ENCODE measurements at places on chromosomes 5 and 9. TPM values are rescaled to one million over a fixed set of nuclear protein-coding genes. Genes with fewer than 3 reads are reported as not detected.
A peak's percentile ranks its signal among the peaks of the same experiment; 100 is the strongest.

The PPP3R2 gene
- total RNA-seq = not detected

The RASGEF1C gene
- 1.7 TPM for total RNA-seq

The GGTA1 gene
- total RNA-seq = not detected

The PGM5 gene
- 2.0 TPM for total RNA-seq

DNA sequence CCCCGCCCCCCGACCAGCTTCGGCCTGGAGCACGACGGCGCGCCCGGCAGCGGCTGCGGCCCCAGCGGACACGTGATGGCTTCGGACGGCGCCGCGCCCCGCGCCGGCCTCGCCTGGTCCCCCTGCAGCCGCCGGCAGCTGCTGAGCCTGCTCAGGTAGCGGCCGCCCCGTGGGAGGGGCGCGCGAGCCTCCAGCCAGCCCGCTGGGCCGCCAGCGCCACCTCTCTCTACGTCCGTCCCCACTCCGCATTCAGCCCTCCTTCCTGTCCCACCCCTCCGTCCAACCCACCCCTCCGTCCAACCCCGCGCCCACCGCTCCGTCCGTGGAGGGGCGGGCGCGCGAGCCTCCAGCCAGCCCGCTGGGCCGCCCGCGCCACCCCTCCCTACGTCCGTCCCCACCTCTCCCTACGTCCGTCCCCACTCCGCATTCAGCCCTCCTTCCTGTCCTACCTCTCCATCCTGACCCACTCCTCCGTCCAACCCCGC is 6.5 kb downstream of the ADAMTS13 start:
- H3K36me3 ChIP-seq = no peaks in the 10 kb centered on the region
- no peak overlapping the region for H3K27ac ChIP-seq
- H3K27me3 ChIP-seq = peaks cover 36% of the 10 kb centered on the region
- no peaks in the 10 kb centered on the region for H3K4me1 ChIP-seq

DNA sequence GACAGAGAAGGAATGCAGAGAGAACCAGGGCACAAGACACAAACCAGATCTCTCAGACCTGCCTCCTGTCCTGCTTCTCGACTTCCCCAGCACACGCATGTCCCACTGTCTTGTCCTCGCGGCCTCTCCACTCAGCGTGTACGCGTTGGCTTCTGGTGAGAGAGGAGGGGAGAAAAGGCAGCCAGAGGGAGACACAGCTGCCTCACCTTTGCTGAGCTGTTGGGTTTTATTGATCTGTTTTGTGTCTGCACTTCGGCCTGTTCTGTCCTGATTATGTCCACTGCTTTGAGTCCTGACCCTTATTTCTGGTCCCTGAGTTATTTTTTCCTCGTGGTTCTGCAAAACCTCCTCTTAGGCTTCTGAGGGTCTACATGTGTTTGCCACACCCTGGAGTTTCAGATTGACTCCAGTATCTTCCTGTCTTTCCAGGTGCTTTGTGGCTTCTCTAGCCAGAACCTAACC is 87.5 kb upstream of the AGXT2 start:
- no peak overlapping the region for H3K4me3 ChIP-seq
- no peak overlapping the region for H3K27ac ChIP-seq
- H3K36me3 ChIP-seq = no peaks in the 10 kb centered on the region
- no peaks in the 10 kb centered on the region for H3K4me1 ChIP-seq
- no peaks in the 10 kb centered on the region for H3K27me3 ChIP-seq
- no peak for DNase-seq

DNA sequence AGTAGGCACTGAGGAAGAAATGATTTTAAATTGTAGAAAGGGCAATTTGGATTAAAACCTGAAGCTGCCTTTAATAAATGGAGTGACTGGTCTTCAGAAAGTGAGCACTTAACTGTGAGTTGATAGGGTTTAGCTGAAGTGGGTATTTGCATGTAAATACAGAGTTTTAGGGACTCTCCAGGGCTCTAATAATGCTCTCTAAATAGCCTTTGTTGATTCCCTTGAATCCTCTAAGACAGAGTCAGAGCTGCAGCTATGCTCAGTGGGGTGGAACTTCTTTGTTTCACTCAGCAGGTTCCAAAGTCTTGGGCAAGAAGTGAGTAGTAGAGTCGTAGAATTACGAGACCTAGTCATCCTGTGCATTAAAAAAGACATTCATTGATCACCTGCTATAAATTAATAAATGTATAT is 21.4 kb downstream of the GLRA1 start:
- peak; percentile 88 for DNase-seq
- peaks cover 34% of the 10 kb centered on the region for H3K4me1 ChIP-seq
- peaks cover 97% of the 10 kb centered on the region for H3K27me3 ChIP-seq
- no peaks in the 10 kb centered on the region for H3K36me3 ChIP-seq
- H3K4me3 ChIP-seq = no peak overlapping the region

DNA sequence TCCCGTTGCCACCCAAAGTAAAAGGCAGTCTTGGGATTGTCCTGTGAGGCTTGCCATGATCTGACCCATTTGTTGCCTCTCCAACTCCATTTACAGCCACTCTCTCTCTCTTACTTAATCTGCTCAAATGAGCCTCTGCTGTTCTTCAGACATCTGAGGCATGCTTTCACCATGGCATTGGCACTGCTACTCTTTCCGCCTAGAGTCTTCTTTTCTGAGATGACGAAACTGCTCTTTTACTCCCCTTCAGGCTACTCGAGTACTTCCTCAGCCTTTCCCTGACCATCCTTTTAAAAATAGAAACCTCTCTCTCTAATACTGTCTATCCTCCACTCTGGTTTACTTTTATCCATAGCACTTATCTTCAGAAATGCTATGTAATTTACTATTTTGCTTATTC is 9.0 kb downstream of the FOCAD start:
- no peak overlapping the region for H3K27ac ChIP-seq
- H3K4me1 ChIP-seq = peaks cover 5% of the 10 kb centered on the region
- no peaks in the 10 kb centered on the region for H3K36me3 ChIP-seq
- H3K27me3 ChIP-seq = no peaks in the 10 kb centered on the region

- DNase-seq = peak; percentile 59
- H3K36me3 ChIP-seq = no peaks in the 10 kb centered on the region
- H3K27me3 ChIP-seq = no peaks in the 10 kb centered on the region
- no peak overlapping the region for H3K27ac ChIP-seq
- H3K4me3 ChIP-seq = no peak overlapping the region
Observed at GRCh38 chr5:44774279-44774880, 34.4 kb upstream of the MRPS30 start.

DNA sequence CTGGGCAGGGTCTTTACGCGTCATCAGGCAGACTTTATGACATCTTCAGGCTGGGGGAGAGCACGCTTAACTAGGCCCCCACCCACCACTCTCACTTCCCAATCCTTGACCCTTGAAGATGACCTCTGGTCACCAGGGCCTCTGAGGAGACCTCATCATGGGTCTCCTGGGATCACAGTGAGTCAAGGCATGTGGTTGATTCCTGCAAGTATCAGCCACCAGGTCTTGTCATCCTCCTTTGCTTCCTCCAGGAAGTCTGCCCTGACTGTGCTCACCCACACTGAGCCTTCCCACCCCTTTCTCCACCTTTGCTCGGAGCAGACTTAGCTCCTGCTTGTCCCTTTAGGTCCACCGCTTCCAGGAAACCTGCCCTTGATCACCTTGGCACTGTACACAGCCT is 17.3 kb downstream of the ODF2 start:
- no peaks in the 10 kb centered on the region for H3K27me3 ChIP-seq
- H3K4me1 ChIP-seq = no peaks in the 10 kb centered on the region
- no peaks in the 10 kb centered on the region for H3K36me3 ChIP-seq
- no peak overlapping the region for H3K4me3 ChIP-seq
